ENCODE measurements at places on chromosomes 13 and 19.

DNA sequence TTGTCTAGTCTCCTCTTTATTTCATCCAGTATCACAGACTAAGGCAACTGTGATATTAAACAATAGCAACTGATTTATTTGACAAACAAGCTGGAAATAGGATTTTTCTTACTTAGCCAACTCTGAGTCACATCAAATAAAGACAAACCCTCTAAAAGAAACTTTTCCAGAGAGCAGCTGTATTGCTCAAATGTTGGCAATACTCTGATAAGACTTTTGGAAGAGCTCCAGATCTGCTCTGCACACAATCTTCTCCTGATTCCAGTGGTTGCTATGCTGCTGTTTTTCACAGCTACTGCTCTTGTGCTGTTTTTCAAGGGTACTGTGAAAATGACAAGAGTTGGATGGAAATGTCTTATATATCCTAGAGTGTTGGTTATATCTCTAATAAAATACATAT, 1479.2 kb downstream of the SLITRK5 start:
- no peak for DNase-seq

DNA sequence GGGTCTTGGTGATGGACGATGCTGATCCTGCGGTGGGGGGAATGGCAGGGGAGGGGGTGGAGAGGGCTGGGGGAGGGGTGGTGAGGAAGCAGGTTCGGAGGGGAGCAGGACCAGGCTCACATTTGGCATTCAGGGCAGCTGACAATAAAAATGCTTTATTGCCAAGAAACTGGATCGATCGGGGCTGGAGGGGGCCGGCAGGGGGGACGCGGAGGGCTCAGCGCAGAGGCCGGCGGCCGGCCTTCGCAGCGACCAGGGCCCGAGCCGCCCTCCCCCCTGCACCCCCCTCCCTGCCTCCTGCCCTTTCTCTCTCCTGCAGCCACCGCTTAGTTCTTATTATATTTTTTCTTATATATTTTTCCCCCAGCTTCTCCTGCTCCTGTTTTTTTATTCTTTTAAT, 18.1 kb upstream of the POU2F2 start:
- no peak for DNase-seq

DNA sequence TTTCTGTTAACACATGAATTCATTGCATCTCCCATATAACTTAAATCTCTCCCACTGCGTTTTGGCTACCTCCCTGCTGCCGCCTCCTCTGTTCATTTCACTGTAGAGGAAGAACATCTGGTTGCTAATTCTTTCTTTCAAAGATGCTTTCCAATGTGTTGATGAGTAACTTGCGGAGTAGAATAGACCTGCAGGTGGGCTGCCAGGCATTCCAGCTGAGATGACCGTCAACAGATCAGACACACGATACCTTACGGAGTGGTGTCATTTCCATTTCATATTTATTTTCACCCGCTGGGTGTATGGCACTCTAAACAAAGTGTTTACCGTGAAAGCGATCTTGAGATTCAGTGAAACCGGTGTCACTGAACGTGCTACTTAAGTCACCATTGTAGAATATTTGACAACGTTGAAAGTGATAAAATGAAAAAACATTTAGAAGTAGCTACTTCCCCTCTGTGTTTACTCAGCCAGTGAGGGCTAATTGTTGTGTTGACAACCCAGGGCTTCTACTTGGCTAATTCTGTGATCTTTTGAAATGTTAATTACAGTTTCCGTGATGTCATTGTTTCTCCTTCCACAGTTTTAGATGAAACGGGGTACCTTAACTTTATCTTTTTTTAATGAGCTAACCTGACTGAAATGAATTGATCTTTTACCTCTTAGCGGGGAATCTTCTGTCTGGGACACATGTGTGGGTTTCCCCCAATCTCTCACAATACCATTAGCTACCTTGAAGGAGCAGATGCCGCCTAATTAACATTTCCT, 228.5 kb upstream of the ARGLU1 start:
- DNase-seq, result no peak

- no peak for DNase-seq
Measured at GRCh38 chr19:5232798-5233505, 107.7 kb downstream of the PTPRS start.

DNA sequence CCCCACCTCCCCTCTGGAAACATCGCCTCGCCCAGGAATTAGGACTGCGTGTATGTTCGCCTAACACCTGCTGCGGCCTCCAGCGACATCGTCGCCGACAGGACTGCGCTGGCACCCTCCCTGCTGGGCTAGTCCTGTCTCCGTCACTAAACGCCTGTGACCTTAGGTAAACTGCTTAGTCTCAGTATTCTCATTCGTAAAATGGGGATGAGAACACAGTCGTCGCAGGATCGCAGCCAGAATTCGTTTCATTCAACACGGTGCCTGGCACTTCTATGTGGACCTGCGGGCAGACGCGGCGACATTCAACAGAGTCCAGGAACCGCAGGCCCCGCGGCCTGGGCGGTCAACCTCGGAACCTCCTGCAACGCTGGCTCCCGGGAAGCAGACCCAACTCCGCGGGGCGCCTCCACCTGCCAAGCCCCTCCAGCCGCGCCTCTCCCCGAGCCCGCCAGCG, 485 bp downstream of the CRYL1 start:
- DNase-seq, result no peak

GRCh38 chr13:114034481-114034891, 60.6 kb upstream of the C13orf46 start:
- DNase-seq, result no peak

- no peak for DNase-seq
Measured at GRCh38 chr19:16542910-16543472, 754 bp upstream of the CHERP start.

GRCh38 chr19:46298479-46299003, 1.7 kb downstream of the HIF3A start:
- DNase-seq, result no peak

- DNase-seq, result no peak
Measured at GRCh38 chr19:50823389-50824042, at the start of gene KLK1. Gene KLK1 (minus strand): TSS chr19:50823787. CDS start chr19:50823748, 39 bp downstream.

GRCh38 chr13:52744842-52745375, 5.3 kb upstream of the CNMD start:
- DNase-seq, result no peak

Measured in MV-4-11 (cell line).